Fibroblast of skin of right biceps (primary cell): ENCODE measurements at places on chromosomes 13 and 19.
A peak's percentile ranks its signal among the peaks of the same experiment; 100 is the strongest.

DNA sequence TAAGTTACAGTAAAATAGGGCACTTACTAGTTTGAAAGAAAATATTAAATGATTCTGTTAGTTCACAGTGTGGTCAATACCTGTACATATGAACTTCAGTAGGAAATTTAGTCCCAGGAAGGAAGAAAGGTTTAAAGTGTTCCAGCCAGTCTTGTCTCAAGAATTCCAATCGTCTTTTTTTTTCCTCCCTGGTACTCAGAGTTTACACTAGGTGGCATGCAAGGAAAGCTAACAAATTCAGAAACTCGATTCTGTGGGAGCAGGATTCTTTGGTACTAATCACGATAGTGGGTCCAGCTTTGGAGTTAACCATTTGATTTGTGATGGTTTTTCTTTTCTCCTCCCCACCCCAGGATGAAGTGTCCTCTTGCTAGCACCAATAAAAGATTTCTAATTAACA is 43.6 kb downstream of the POLR1D start:
- no peak for DNase-seq

DNA sequence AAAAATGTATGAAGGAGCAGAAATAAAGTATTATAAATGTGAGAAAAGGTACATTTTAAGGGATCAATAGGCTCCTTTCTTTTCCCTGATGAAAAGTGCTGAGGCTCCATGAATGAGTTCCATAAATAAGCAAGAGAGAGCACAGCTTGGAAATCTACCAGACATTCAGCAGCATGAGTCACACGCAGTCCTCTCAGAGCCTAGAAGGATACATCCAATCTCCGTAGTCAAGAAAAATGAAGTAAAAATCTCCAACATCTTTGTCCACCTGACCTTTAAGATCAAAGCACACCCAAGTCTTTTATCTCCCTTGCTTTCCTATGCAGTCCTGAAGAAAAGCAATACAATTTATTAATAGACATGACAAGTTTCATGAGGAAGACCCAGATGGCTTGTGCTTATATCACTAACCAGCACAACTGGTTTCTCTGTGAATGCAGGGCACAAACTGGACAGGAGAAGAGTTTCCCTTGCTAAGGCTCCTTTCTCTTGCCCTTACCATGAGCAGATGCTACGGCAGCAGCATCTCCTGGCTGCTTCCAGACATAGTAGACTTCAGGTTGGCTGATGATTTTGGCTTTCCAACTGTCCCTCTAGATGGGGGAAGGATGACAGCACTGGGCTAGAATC is 730.8 kb downstream of the EFNB2 start:
- DNase-seq, result peak; percentile 62

- DNase-seq, result peak; percentile 77
Observed at GRCh38 chr13:54029226-54029625, 1000.6 kb downstream of the OLFM4 start.

GRCh38 chr13:21034603-21035191 is 26.7 kb downstream of the LATS2 start:
- DNase-seq, result peak; percentile 53

DNA sequence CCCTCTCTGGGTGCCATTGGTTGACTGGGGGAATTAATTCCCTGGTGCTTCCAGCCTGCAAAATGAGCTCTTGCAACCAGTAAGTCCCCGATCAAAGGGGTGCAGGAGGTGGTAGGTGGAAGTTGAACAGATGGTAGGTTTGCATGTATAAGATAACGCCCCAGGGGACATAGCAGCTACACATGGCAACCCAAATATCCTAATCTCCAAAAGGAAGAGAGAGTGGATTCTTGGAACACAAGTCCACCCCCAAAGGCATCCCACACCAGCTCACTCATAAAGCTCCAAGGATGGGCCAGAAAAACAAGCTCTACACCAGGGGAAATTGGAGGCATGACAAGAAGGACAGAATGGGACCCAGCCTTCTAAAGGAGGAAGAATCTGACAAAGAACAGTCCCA is 4.8 kb downstream of the CD209 start:
- DNase-seq, result no peak
